ENCODE measurements at places on chromosomes 2 and 18.

DNA sequence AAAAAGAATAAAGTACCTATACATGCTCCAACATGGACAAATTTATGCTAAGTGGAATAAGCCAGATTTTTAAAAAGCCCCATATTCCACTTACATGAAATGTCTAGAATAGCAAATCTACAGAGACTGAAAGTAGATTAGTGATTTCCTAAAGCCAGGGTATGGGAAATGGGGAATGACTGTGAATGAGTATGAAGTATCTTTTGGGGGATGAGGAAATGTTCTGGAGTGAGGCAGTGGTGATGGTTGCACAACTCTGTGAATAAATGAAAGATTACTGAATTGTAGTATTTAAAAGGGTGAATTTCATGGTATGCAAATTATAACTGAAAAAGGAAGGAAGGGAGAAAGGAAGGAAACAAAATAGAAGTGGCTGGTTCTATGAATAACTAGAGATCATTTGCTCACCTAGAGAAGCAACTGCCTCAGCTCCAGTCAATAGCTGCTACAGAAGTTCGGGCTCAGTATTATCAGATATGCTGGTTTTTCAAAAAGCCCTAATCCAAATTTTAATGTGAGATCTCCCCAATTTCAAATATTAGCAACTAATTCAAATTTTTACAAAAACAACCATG is 39.3 kb downstream of the MAP3K2 start:
- H3K27ac ChIP-seq, result no peak overlapping the region
- H3K36me3 ChIP-seq, result no peaks in the 10 kb centered on the region
- H3K4me3 ChIP-seq, result no peak overlapping the region
- no peaks in the 10 kb centered on the region for H3K27me3 ChIP-seq
- no peaks in the 10 kb centered on the region for H3K4me1 ChIP-seq

GRCh38 chr2:38634684-38635083 is 31.2 kb upstream of the GALM start:
- H3K4me3 ChIP-seq, result no peak overlapping the region
- H3K27me3 ChIP-seq, result no peaks in the 10 kb centered on the region
- DNase-seq, result no peak
- no peaks in the 10 kb centered on the region for H3K4me1 ChIP-seq

DNA sequence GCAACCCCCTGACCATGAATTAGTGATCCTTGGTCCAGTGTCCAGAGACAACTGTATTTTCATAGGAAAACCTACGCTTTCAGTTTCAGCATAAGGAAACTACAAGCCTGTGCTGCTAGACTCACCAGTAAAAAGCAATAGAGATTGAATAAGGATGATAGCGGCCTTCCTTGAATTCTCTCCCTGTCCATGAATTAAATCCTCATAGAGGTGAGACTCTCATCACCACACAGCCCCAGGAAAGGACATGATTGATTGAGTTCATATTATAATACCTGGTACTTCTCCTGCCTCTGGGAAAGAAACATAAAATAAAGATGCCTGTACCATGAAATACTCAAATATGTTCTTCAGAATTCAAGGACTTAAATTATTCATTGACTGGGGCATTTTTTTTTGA is 146.3 kb upstream of the SPOPL start:
- H3K27ac ChIP-seq, result no peak overlapping the region
- DNase-seq, result no peak
- no peaks in the 10 kb centered on the region for H3K4me1 ChIP-seq
- no peaks in the 10 kb centered on the region for H3K27me3 ChIP-seq
- no peak overlapping the region for H3K4me3 ChIP-seq

DNA sequence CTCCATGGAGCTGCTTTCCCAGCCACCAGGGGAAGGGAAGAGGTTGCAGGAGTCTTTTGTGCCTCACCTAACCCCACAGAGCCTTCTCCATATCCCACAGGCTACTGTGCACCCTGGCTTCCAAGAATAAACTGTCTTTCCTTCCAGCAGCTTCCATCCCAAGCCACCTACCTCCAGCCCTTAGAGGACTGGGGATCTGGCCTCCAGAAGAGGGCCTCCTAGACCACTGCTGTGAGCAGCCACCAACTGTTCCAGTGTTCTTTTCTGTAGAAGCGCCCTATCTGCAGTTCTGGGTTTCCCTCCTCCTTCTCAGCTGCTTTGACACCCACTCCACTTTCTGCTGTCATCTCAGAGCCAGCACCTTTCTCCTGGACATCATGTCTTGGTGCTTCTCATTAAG is 30.7 kb upstream of the REG3G start:
- H3K27ac ChIP-seq, result no peak overlapping the region
- no peak for DNase-seq
- no peaks in the 10 kb centered on the region for H3K36me3 ChIP-seq
- no peaks in the 10 kb centered on the region for H3K4me1 ChIP-seq

DNA sequence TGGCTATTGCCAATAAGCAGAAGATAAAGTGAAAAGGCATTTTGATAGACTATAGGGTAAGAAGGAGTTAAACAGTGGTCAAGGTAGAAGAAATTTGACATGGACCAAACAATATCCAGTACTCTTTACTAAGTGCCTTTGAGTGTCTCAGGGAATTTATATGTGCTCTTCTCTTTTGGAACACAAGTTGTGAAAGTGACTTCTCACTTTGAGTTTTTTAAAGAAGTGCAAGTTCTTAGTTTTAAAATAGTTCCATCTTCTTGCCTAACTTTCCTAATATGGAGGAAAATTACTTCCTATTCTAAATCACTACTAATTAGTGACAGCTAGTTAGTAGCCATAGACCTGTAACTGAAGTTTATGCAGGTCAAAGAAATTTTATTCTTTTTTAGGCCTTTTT is 63.4 kb downstream of the AFTPH start:
- H3K4me3 ChIP-seq, result no peak overlapping the region
- H3K27ac ChIP-seq, result no peak overlapping the region
- H3K4me1 ChIP-seq, result no peaks in the 10 kb centered on the region
- no peaks in the 10 kb centered on the region for H3K27me3 ChIP-seq

DNA sequence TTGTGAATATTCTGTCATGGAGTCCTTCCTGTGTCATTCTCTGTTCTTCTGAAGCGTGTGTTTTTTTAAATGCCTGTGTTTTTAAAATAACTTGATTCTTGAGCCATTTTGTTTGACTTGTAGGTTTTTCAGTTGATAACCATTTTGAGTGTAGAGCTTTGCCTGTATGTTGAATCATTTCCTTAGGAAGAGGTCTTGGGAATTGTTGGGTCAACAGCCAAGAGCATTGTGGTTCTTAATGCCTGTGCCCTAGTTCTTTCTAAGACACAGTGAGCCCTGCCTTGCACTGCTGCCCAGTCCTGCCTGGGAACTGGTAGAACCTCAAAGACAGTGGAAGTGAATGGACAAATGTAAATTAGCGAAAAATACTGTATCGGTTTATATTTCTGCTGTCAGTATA is 25.9 kb downstream of the RAB12 start:
- no peak overlapping the region for H3K4me3 ChIP-seq
- no peak for DNase-seq
- H3K27me3 ChIP-seq, result no peaks in the 10 kb centered on the region
- H3K36me3 ChIP-seq, result peaks cover 69% of the 10 kb centered on the region
- no peaks in the 10 kb centered on the region for H3K4me1 ChIP-seq

DNA sequence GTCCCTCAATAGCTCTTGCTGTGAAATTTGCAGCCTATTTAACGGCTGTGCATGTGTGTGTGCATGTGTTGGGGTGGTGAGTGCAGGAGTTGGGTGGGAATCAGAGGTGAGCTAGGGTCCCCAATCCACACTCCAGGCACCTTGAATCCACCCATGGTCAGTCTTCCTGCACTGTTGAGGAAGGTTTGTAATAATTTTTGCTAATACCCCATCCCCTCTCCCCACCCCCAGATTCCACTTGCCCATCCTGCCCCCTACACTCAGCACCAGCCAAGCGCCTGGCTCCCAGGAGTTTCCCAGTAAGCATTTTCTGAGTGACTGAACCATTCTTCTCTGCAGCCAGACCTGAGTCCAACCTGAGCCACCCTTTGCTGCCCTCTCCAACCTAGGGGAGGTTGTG is 208.4 kb upstream of the RAB12 start:
- H3K27ac ChIP-seq, result no peak overlapping the region
- no peak overlapping the region for H3K4me3 ChIP-seq
- DNase-seq, result no peak
- no peaks in the 10 kb centered on the region for H3K36me3 ChIP-seq
- no peaks in the 10 kb centered on the region for H3K27me3 ChIP-seq

DNA sequence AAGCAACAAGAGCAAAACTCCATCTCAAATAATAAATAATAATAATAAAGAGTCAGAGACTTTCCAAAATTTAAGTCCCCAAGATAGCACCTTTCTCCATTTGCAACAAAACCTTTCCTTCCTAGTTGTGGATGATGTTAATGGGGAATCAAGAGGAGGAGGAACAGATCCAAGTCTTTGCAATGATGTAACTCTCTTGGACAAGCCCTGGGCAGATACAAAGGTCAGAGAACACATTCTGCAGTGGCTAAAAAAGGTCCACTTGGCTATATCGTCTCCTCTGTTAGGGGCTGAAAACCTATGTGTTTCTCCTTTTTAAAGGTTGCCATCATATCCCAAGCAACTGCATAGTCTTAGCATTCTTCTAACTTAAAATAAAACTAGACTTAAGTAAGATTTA is 151.1 kb downstream of the TMEM163 start:
- 0 out of 2 replicates have a peak, but pooled peaks cover 3% of the 10 kb centered on the region for H3K27me3 ChIP-seq
- H3K4me1 ChIP-seq, result no peaks in the 10 kb centered on the region
- H3K4me3 ChIP-seq, result no peak overlapping the region
- no peak overlapping the region for H3K27ac ChIP-seq
- DNase-seq, result no peak

Measured in SJSA1 (cell line).